GM10248 (cell line): ENCODE measurements at places on chromosomes 5 and 9.

DNA sequence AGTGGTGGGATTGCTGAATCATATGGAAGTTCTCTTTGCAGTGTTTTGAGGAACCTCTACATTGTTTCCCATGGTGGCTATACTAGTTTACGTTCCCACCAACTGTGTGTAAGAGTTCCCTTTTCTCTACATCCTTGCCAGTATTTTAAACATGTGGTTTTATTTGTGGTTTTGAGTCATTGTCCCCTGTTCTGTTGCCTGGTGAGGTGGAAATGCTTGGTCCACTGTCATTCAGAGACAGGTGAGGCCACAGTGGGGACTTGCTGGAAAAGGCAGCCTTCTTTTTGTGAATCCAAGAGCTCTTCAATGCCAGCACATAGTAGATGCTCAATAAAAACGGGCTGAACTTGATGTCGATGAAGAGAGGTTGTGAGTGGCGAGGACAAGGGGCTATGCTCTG, 44.2 kb downstream of the SH3PXD2B start:
- no peak for DNase-seq

DNA sequence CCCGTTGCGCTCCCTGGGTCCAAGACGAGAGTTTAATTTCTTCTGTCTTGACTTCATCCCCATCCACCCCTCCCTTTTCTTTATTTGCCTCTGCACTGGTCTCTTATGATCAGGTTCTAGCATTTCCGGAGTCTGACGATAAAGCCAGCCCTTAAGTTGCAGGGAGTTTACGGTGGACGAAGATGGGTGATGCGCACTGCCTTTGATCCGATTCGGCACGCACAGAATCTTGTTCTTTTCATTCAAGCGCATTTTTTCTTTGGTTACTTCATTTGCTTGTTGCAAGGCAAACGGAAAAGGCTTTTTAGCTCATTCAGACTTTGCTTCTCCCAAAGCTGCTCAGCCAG, 488 bp upstream of the MCTP1 start:
- no peak for DNase-seq

GRCh38 chr5:123150089-123150488, 61.0 kb downstream of the PRDM6 start:
- no peak for DNase-seq

DNA sequence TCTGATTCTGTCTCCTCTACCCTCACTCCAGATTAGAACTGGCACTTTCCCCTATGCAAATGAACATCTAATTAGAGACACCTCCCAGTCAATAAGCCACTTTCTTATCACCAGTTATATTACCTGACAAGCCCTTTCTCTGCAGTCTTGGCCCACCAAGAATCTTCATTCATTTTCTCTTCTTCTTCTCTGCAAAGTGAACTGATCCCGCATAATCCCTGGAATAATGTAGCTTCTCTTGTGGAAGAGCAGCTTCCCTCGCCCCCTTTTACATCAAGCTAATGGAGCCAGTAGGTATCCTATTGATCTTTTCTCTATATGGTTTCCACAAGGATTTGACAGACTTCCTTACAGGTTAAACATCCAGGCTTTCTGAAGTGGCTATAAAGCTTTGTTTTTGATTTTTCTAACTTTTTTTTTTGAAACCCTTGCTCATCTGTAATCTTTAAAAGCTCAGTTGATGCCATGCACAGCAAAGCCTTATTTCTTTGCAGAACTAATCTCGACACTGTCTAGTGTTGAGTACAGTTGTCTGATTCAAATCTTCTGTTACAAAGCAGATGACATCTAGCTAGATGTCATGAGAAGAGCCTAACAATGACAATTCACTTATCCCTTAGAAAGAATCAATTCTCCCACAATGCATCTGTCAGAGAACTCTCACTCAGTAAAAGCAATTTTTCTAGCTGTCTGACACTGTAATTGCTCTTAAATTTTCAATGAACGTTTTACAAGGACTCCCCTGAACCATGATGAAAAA, 281.4 kb downstream of the ISL1 start:
- no peak for DNase-seq

GRCh38 chr5:143372187-143372829, 31.2 kb downstream of the NR3C1 start:
- DNase-seq: no peak

DNA sequence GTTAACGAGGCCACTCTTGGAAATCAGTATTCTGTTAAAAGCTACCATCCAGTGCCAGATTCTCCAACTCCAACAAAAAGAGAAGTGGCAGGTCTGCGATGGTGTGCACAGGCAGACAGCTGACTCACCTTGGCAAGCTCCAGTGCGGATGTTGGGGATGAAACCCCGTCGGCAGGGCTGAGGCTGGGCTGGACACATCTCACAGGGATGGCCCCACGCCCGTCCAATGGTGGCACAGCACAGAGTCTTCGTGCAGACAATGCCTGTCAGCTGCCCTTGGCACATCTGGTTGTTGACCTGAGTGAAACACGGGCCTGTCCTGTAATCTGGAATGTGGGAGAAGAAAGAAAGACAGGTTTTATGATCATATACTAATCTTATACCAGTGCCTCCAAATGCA, 73.4 kb downstream of the FBN2 start:
- DNase-seq: no peak

- no peak for DNase-seq
These were observed 15.0 kb downstream of the MAMDC2 start for GRCh38 chr9:70058569-70059116.

GRCh38 chr5:32315221-32316014, 2.7 kb upstream of the MTMR12 start:
- DNase-seq: no peak

- DNase-seq: peak; percentile 54
These were observed 451 bp downstream of the LPAR1 start for GRCh38 chr9:111037708-111038330.

GRCh38 chr5:167412556-167412955, 878.9 kb upstream of the WWC1 start:
- no peak for DNase-seq

DNA sequence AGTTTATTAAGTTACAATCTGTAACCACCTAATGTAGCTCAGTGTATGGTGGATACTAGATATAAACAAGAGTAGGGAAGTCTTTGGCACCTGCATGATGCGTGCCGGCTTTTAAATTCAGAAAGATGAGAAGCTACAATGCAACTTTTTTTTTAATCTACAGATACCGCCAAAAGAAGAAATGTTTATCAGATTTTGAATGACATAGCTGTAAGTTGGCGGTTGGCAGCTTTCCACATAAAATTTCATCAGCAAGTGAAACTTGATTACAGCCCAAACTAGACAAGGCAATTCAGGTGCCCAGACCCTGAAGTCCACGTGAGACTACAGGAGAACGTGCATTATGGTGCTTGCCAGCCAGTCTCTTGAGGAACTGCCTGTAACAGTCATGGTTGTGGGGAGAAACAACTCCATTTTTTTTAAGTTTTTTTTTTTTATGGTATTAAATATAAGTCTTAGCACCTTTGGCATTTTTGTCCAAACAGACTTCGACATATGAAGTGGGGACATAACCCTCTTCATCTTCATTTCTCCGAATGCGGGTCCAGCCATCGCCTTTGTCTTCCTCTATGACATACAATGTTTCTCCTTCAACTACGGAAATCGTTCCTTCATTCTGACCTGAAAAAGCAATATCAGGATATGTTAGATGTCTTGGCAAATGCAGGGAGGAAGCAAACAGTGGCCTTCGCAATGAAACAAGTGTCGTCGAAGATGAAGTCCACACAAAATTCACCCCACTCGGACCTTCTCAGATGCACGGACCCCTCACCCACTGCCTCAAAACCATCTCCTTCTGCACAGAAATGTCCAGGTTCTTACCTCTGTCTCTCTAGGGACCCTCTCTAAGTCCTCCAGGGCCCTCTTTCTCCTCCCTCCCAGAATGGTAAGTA, 60.4 kb downstream of the USP20 start:
- DNase-seq: no peak

GRCh38 chr9:133227242-133227860, 18.3 kb upstream of the OBP2B start:
- no peak for DNase-seq

DNA sequence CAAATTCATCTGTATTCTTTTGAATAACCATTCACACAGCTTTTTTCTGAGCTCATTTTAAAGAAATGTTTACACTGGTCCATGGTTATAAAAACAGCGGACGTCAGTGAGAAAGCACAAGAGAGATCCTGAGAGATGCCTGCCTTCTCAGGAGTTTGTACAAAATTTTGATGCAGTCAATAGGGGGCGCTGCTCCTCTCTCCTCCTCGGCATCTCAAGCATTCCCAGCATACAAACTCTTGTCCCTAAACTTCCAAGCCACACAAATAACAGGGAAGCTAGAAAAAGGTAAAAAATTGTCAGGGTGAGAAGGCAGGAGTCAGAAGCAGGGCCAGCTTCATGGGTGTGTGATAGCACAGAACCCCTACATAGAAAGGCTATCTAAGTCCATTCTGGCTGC, 11.2 kb upstream of the CCDC152 start:
- DNase-seq: no peak

DNA sequence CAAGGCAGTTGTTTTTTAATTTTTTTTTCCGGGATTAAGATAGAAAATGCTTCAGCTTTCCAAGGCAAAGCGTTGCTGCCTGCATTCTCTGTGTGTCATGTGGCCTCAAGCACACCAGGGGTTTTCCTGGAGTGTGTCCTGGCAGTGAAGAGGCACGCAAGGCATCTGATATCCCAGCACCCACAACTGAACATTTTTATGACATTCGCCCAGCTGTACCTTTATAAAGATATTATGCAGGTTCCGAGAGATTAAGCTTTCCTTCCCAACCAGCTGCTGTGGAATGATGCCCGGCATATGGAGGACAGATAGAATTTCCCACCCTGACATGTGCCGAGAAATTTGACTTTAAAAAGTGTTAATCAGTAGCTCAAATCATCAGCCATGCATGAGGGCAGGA, 205.6 kb downstream of the GADD45G start:
- DNase-seq: no peak

- DNase-seq: no peak
These were observed 10.4 kb upstream of the F2R start for GRCh38 chr5:76705574-76705973.

- DNase-seq: no peak
These were observed 38.0 kb upstream of the CCDC152 start for GRCh38 chr5:42718591-42718990.

- DNase-seq: no peak
These were observed 21.1 kb upstream of the CPEB4 start for GRCh38 chr5:173866858-173867679.

GRCh38 chr9:93486268-93486667, 32.9 kb upstream of the FAM120AOS start:
- DNase-seq: no peak

GRCh38 chr5:68304421-68305052, 89.0 kb downstream of the PIK3R1 start:
- DNase-seq: no peak

- no peak for DNase-seq
These were observed 27.1 kb upstream of the MTMR12 start for GRCh38 chr5:32339878-32340277.

GRCh38 chr5:93281980-93282772, 298.8 kb downstream of the NR2F1-AS1 start:
- no peak for DNase-seq

DNA sequence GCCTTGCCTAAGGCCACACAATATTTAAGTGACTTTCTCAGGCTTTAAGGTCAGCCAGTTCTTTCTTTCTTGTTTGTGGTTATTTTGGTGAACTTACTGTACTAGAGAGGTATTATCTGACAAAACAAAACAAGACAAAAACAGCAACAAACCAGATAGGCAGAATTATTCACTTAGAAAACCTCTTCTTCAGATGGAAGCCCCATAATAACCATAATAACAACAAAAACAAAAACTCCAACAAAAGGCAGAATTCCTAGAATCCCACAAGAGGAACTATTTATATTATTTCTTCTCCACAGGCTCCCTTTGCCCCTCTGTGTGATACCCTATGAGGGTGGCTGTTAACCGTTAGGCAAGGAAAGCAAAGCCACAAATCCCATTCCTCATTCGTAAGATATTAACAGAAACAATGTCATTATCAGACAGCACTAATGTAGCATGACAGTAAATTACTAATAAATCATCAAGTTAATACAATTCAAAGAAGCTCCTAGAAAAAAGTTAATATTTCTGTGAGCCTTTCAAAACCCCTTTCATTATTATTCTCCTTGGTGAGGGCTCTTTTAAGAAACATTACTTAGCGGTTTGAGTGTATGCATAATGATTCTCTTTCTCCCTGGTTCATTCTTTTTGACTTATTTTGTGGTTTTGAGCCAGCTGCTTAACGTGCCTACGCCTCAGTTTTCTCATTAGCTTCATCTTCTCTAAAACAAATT, 274.9 kb downstream of the EFNA5 start:
- DNase-seq: peak; percentile 24

- DNase-seq: no peak
These were observed 15.2 kb upstream of the DNAJC25 start for GRCh38 chr9:111615928-111616327.

DNA sequence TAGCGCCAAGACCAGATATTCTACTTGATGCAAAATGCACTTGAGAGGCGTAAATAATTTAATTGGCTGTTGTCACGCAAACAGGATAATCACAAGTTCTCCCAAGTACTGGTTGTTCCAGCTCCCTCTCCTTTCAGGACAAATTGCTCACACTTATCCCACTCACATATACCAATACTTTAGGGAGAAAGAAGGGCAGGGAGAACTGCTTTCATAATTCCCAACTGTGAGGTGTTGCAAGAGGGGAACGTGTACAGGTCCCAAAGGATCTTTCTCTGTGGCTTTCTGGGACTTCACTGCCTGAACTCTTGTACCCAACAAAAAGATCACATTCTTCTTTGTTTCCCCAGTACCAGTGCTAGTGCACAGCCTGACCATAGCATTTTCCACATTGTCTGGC, 21.5 kb upstream of the TGFBI start:
- no peak for DNase-seq

DNA sequence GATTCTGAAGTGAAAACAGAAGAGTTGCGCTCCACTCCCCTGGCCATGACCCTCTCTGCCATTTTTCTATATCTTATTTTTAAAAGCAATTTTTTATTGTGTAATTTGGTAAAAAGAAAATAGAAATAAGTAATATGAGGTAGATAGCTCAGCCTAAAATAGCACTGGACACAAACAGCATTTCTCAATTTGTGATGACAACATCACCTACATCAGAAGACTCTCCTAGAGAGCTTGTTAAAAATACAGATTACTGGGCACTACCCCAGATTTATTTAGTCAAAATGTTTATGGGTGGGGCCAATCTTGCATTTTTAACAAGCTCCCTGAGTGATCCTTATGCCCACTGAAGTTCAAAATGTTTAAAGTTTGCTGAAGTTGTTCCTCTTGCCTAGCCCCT, 40.5 kb upstream of the CCDC112 start:
- no peak for DNase-seq

DNA sequence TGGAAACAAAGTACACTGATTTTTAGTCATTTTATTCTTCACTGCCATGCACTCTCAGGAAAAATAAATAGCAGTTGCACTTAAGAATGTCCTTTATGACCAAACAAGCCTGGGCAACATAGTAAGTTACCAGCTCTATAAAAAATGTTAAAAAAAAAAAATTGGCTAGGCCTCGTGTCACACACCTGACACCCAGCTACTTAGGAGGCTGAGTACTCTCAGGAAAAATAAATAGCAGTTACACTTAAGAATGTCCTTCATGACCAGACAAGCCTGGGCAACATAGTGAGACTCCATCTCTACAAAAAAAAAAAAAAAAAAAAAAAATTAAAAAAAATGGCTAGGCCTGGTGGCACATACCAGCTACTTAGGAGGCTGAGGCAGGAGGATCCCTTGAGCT, 304.6 kb downstream of the SLCO4C1 start:
- DNase-seq: no peak
